ENCODE measurements at places on chromosomes 5 and 9.

- no peak for DNase-seq
These were observed 291.1 kb downstream of the MLLT3 start for GRCh38 chr9:20331095-20331685.

DNA sequence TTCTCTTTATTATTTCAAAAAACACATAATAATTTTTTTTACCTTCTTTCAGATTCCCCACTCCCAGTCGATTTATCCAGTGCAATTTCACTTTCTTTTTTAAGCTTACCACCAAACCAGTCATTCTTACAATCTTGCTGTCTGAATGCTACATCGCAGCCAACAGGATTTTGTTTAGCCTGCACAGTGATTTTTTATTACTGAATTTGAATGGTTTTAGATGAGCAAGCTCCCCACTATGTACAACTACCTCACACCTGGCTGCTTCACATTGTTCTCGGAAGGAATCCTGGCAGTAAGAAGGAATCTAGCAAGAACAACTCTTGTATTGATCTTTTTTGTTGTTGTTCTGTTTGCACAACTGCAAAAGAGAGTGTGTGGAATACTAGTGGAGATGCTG is 668.1 kb upstream of the WWC1 start:
- DNase-seq = no peak

- DNase-seq = no peak
These were observed 5.0 kb upstream of the IFNA14 start for GRCh38 chr9:21244836-21245235.

DNA sequence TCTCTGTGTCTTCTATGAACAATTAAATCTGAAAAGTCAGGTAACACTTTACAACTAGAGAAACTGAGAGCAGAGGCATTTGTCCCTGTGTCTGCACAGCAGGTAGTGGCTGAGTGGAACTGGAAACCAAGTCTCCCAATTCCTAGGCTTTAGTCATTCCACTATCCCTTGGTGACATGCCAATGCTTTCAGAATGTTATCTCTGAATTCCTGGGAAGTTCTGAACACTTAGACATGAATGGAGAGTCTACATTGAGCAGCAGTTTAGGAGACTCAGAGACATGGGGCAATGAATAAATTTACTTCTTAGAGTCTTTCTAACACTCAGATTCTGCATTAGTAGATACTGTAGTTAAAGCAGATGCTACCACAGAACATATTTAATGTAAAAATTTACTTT is 94.8 kb upstream of the APC start:
- no peak for DNase-seq

DNA sequence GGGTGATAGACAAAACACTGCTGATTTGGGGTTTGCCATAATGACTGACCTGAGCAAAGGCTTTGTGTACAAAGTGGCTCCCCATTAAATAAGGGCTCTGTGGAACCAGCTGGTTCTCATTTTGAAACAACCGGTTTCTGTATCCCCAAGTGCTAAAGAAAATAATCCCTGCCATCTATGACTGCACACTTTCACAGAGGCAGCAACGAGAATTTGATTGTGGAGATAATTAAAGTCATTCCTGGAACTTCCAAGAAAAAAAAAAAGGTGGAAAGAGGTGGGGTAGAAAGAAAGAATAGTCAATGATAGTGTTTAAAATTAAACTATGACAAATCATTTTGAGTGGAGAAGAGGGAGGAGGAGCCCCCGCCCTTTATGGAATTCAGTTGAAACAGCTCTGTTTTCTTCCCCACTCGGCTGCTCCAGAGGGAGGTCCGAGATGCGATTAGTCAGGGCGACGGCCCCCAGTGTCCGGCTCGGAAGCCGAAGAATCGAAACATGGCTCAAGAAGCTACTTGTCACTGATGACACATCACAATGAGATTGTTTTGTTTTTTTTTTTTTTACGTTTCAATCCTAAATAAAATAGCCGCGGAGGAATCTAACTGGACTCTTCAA is 38.4 kb downstream of the EBF1 start:
- DNase-seq = no peak

Measured in CD8-positive, alpha-beta T cell (primary cell).